ENCODE measurements at places on chromosomes 12 and 14.

GRCh38 chr14:75303381-75303789 is 24.8 kb downstream of the FOS start:
- DNase-seq, result peak; percentile 40

GRCh38 chr14:76904740-76905569 is 78.7 kb downstream of the LRRC74A start:
- DNase-seq, result peak; percentile 79

DNA sequence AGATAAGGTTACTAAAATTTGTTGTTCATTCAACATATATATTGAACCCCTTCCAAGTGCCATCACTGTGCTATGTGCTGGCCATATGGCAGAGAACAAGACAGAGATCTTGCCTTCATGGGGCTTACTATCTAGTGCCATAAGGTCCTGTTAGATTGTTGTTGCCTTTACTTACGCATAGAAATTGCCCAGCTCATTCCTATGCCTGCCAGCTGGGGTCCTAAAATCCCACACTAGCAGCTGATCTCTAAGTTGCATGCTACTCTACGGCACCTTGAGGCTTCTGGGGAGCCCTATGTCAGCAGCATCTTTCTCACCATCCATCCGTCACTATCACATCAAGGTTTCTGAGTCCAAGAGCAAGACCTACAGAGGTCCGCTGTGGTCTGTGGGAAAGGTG is 1.4 kb upstream of the KCNK10 start:
- DNase-seq, result no peak

GRCh38 chr14:34785223-34786006 is 71.0 kb upstream of the CFL2 start:
- DNase-seq, result no peak

GRCh38 chr12:98418357-98419075 is 96.9 kb upstream of the TMPO start:
- DNase-seq, result no peak

- no peak for DNase-seq
Measured at GRCh38 chr14:72755766-72756165, 138.1 kb downstream of the DPF3 start.

GRCh38 chr14:100375266-100375962 is 52.3 kb downstream of the SLC25A47 start:
- DNase-seq, result peak; percentile 93

GRCh38 chr14:65072256-65072655 is 30.1 kb downstream of the MAX start:
- DNase-seq, result no peak

- DNase-seq, result no peak
Measured at GRCh38 chr12:44098786-44099185, 262.9 kb downstream of the TMEM117 start.

DNA sequence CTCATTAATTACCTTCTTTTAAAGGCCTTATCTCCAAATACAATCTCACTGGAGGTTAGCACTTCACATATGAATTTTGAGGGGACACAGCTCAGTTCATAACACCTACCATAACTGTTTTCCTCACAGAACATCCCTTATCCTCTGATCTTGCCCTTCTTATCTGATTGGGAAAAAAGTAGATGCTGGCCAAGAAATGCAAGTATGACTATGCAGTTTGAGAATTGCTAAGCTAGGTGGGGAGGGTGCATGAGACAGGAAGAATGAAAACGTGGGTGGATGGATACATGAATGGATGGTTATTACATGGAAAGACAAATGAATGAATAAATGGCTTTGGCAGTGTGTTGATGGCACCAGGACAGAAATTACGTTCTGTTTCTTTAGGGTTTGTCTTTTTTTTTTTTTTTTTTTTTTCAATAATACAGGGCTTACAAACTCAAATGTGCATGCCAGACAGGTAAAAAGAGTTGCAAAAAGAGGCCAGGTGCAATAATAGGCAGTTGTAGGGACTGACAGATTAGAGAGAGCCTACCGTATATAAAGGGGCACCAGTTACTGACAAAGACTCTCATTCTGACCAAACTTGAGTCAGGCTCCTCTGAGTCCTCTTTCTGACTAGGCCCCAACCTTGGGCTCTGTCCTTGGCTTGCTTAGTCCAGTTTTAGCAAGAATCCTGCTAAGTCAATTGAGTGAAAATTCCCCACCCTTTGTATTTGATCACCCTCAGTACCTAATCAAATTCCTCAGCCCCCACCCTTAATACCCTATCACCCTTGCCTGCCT is 304.9 kb downstream of the ZFP36L1 start:
- no peak for DNase-seq

DNA sequence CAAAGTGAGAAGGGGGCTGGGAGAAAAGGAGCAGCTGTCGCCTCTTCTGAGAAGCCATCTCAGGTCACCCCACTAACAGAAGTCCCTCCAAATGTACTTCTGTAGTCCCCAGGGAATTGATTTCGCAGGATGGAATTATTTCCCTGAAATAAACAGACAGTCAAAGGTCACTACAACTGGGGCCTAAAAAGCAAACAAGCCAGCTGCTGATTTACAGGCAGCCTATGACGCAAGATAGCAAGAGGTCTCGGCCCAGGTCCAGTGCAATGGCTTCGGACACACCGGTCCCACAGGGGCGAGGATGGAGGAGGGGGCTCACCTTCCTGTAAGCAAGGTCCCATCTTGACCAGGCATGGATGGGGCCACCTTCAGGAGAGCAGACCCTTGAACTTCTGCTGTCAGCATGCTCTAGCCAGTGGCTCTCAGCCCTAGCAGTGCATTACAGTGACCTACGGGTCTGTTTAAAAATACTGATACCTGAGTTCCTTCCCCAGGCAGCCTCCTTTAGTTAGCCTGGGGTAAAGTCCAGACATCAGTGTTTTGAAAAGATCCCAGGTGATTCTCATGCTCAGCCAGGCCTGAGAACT is 18.1 kb downstream of the NUAK1 start:
- no peak for DNase-seq

- DNase-seq, result no peak
Measured at GRCh38 chr12:62252576-62252975, 7.6 kb upstream of the USP15 start.

DNA sequence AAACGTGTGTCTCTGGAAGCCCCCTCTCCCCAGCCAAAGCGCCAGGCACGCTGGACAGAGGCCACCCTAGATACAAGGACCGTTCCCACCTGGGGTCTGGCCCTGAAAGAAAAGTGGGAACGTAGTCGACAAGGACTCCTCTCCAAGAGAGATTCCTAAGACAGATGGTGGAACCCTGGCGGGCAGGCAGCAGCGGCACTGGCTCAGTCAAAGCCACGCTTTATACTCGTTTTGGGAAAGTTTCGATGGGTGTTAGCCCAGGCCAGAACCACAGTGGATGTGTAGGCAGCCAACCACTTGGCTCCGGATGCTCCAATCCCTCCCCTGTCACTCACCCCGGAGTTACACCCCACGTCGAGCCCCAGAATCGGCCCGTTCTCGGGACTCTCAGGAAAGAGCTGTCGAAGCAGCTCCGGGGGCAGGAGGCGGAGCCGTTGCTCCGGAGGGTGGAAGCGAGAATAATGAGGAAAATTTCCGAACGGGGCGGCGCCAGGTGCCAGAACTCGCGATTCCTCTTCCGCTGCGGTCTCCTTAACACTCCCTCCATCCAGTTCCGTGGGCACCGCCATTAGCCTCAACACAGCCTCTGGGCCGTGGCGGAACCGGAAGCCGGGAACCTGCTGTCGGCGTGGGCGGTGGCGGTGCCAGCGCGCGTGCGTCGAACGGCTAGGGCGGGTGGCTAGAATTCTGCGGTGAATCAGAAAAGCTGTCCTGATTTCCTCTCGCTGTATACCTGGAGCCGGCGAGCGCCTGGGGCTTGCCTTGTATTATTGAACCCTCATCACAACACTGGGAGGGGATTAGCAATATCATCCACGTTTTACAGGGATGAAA is at the start of gene BCDIN3D:
Gene BCDIN3D, minus strand, starts transcription at position 588 of the 834 bp plus-strand sequence. Its CDS starts 19 bp downstream, at position 569.
- DNase-seq, result peak; percentile 96

GRCh38 chr12:7142056-7142644 is 12.0 kb downstream of the CLSTN3 start:
- peak; percentile 52 for DNase-seq

DNA sequence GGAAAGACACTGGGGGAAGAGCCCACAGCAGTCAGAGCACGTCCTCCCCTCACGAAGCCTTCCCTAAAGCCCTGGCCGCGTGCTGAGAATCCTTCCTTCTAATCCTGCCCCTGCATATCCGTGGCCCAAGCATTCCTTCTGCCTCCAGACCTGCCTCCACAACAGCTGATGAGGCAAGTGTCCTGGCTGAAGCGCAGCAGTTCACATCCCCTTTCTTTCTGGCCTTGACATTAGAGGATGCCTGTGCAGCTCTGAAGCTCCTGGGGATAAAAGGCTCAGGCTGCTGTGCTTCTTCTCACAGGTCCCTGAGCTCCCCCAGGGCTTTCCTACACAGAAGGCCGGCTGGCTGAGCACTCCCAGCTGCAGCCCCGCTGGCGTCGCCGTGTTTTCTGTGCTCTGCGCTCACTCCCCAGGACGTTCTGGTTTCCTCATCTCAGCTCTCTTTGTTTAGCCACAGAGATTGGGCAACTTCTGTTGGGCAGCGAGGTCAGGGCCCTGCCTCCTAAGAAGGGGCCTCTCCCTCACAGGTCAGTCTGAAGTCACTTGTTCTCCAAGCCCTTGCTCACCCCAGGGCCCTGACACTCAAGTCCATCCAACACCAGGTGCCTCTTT is 45.8 kb downstream of the NINJ2 start:
- DNase-seq, result no peak

DNA sequence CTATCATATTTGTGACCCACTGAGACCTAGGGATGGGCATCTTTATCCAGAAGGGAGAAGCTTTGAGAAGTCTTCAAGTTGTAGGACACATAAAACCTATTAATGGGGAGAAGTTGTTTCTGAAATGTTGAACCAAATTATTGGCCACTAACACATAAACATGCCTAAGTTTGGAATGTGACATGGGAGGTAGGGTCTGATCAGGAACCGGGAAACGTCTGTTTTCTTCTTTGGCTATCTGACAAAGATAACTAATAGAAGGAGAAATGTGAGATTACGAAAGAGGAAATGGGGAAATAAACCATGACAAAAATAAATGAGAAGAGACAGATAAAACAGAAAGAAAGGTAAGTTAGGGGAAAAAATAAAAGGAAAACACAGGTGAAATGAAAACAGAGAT is 425.2 kb downstream of the EGLN3 start:
- DNase-seq, result no peak

DNA sequence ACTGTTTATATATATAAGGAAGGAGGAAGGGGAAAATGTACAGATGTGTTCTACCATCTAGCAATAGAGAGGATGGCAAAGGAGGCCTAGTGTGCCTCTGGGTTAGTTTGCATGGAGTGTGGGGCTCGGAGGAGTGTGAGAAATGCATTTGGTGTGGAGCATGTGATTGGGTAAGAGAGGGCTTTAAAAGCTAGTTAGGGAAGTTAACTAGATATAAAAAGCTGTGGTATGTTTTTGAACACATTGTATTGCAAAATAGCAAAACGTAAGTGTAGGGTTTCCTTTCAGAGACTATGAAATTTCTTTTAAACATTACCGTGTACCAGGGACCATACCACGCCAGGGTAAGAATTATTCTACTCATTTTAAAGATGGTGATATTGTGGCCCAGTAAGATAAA is 53.3 kb upstream of the STXBP6 start:
- no peak for DNase-seq

DNA sequence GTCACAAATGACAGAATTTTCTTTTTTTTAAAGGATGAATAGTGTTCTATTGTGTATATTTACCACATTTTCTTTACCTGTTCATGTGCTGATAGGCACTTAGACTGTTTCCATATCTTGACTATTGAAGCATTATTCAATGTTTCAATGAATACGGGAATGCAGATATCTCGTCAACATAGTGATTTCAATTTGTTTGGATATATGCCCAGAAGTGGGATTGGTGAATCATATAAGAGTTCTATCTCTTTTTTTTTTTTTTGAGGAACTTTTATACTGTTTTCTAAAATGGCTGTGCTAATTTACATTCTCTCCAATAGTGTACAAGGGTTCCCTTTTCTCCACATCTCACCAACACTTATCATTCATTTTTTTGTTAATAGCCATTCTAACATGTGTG is 97.9 kb upstream of the FAR2 start:
- DNase-seq, result no peak

GRCh38 chr14:49820176-49820575 is 32.4 kb downstream of the NEMF start:
- DNase-seq, result no peak

GRCh38 chr12:132319991-132320570 is 9.3 kb downstream of the GALNT9 start:
- DNase-seq, result no peak

GRCh38 chr12:132703641-132704040 is 7.0 kb upstream of the PGAM5 start:
- no peak for DNase-seq

DNA sequence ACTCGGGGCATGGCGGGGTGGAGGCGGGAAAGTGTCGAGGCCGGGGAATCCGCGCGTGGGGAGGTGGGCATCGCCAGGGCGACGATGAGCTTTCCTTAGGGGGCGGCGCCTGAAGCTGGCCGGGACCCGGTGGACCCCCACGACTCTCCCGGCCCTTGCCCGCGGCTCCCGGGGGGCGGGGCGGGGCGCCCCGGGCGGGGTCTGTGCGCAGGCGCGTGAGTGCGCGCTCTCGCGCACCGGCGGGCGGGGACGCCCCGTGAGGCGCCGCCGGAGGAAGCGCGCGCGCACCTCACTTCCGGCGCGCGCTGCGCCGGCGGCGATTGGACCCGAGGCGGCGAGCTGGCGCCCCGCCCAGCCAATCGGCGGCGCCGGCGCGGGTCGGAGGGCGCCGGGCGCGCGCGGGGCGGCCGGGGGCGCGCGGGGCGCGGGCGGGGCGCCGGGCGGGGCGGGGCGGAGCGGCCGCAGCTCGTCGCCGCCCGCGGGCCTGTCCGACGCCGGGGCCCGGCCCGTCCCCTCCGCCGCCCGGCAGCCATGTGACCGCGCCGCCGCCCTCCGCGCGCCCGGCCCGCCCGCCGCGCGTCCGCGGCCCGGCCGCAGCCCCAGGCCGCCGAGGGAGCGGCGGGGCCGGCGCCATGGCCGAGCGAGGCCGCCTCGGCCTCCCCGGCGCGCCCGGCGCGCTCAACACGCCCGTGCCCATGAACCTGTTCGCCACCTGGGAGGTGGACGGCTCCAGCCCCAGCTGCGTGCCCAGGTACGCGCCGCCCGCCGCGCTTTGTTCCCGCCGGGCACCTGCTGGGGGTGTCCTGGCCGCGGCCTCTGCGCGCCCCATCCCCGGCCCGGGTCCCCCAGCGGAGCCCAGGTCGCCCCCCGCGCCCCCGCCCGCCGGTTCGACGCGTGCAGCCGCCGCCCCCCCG is at the start of gene PACS2:
Gene PACS2, plus strand, starts transcription at position 462 of the 914 bp plus-strand sequence. Its CDS starts 171 bp downstream, at position 633.
- peak; percentile 90 for DNase-seq

GRCh38 chr12:113949321-113950305 is 16.5 kb downstream of the RBM19 start:
- no peak for DNase-seq

GRCh38 chr12:101552277-101552676 is 42.5 kb upstream of the MYBPC1 start:
- no peak for DNase-seq

DNA sequence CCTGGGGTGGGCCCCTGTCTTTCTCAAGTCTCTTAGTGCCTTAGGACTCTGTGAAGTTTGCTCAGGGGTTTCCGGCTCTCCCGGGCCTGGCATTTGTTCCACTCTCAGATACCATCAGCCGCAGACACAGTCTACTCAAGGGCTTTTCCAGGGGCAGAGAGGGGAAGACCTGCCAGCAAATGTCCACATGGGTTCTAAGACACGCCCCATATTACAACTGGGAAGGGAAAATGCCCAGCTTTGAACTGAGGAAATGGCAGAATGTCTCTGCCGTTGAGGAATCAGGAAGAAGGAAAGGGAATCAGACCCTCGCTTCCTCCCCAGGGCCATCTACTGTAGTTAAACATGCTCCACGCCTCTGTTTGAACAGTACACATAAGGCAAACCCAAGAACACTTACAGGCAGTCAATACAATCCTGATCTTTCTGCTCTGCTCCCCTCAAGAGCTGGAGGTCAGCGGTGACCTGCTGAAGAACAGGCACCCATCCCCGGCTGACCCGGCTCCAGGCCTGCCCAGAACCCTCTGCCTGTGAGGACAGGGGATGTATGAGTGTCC is 7.9 kb downstream of the CCDC85C start:
- DNase-seq, result no peak

Measured in activated naive CD8-positive, alpha-beta T cell treated with anti-CD3 and anti-CD28 coated beads for 36 hours (primary cell).